ENCODE measurements at places on chromosomes 4 and X. TPM values are rescaled to one million over a fixed set of nuclear protein-coding genes. Genes with fewer than 3 reads are reported as not detected.

DNA sequence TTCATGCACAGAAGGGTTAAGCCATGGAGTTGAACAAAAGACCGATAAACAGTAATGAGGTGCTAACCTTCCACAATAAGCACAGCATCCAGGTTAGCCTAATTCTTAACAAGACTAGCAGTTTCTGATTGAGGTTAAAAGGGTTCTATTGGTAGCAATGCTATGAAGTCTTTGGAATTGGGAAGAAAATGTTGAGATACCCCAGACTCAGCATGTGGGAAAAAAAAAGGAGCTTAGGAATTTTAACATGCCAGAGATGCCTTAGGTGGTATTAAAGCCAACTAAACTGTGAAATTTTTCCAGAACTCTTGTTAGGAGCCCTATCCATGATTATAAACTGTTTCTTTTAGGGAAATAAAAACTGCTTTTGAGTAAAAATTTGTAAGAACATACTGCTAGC lies 391.7 kb downstream of the GABRG1 start:
- no peak overlapping the region for H3K27ac ChIP-seq
- DNase-seq = no peak
- H3K4me1 ChIP-seq = no peaks in the 10 kb centered on the region
- H3K4me3 ChIP-seq = no peak overlapping the region

Gene PPP4R3C
- not detected for polyA plus RNA-seq

- no peaks in the 10 kb centered on the region for H3K36me3 ChIP-seq
- DNase-seq = no peak
- no peak overlapping the region for H3K27ac ChIP-seq
- no peaks in the 10 kb centered on the region for H3K4me1 ChIP-seq
These were observed 28.4 kb downstream of the HAND2 start for GRCh38 chr4:173501592-173502150.

GRCh38 chr4:53371049-53371448 lies 5.2 kb upstream of the SCFD2 start:
- no peak overlapping the region for H3K27ac ChIP-seq
- H3K36me3 ChIP-seq = no peaks in the 10 kb centered on the region
- no peaks in the 10 kb centered on the region for H3K27me3 ChIP-seq
- H3K4me1 ChIP-seq = no peaks in the 10 kb centered on the region

Gene XAGE1A
- polyA plus RNA-seq = not detected

DNA sequence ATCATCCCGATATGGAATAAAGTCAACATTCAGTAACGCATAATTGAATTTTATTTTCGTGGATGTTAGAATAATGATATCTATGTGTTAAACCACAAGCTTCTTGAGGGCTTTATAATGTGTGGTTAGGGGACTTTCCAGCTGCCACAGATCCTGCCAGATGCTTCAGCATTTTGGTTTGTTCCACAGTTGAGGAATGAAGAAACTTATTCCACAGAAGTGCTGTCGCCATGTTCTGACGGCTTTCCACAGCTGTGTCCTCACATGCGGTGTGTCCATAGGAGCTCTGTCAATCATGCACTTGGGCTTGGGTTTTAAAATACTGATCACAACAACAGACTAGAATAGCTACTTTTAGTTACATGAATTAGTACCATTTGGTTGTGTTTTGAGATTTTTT lies 411.9 kb downstream of the TRIML1 start:
- no peak overlapping the region for H3K27ac ChIP-seq
- DNase-seq = no peak
- H3K4me3 ChIP-seq = no peak overlapping the region
- H3K36me3 ChIP-seq = no peaks in the 10 kb centered on the region
- H3K4me1 ChIP-seq = peaks cover 1% of the 10 kb centered on the region
- no peaks in the 10 kb centered on the region for H3K27me3 ChIP-seq

DNA sequence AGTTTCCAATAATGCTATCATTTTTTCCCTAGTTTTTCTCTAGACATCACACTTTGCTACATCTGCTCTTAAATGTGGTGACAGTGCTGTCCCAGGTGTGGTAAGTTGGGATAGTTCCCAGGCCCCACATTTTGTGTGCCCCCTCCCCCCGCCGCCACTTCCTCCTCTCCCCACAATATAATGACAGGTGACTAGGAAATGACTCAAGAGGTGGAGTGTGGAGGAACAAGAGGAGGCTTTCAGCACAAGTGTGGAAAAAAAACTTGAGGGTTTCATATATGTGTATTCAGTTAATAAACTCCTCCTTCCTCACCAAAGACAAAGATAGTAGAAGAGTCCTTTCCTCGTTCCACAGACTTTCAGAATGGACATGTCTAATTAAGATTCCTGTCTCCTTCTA lies 18.3 kb upstream of the IL21 start:
- H3K4me3 ChIP-seq = no peak overlapping the region
- no peaks in the 10 kb centered on the region for H3K36me3 ChIP-seq
- no peaks in the 10 kb centered on the region for H3K4me1 ChIP-seq
- H3K27ac ChIP-seq = no peak overlapping the region

GRCh38 chrX:47098338-47099094 lies 20.3 kb downstream of the RGN start:
- no peaks in the 10 kb centered on the region for H3K27me3 ChIP-seq
- no peak overlapping the region for H3K4me3 ChIP-seq
- no peaks in the 10 kb centered on the region for H3K4me1 ChIP-seq
